Activated CD4-positive, alpha-beta T cell treated with anti-CD3 and anti-CD28 coated beads, Interleukin-2, amount 10 ng/mL, durations not matched to agents 24 days and 14 days (primary cell): ENCODE measurements at places on chromosomes 2 and 18. TPM values are rescaled to one million over a fixed set of nuclear protein-coding genes. Genes with fewer than 3 reads are reported as not detected.

GRCh38 chr18:68985172-68985820 is 187.4 kb downstream of the CCDC102B start:
- DNase-seq: no peak

- DNase-seq: no peak
Measured at GRCh38 chr2:175887776-175888175, 114.3 kb downstream of the LNPK start.

DNA sequence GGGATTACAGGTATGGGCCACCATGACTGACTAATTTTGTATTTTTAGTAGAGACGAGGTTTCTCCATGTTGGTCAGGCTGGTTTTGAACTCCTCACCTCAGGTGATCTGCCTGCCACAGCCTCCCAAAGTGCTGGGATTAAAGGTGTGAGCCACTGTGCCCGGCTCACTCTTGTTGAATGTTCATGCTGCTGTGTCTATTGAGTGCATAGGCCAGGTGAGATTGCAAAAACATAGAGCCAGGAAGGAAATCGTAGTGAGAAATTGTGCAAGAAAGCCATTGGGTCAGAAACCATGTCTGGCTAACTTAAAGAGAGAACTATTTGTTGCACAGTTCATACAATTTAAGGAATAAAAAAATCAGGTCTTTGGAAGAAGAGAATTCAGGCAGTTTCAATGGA is 45.5 kb upstream of the FZD5 start:
- DNase-seq: no peak

- no peak for DNase-seq
Measured at GRCh38 chr2:57674025-57674424, 372.6 kb upstream of the VRK2 start.

DNA sequence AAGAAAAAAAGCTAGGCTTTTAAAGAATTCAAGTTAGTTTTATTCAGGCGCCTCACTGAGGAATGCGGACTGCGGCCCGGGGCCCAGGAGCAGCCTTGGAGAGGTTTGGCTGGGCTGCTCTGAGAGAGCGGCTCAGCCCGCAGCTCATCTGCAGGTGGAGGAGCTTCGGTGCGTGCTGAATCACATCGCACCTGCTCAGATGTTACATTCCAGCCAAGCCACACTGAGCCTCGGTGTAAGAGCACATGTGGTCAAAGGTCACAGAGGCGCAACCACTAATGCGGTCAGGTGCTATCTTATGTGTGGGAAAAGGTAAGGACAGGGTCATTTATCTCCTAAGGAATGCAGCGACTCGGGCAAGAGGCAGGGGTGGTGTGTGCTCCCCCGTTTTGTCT is 17.1 kb upstream of the CNDP1 start:
- no peak for DNase-seq

DNA sequence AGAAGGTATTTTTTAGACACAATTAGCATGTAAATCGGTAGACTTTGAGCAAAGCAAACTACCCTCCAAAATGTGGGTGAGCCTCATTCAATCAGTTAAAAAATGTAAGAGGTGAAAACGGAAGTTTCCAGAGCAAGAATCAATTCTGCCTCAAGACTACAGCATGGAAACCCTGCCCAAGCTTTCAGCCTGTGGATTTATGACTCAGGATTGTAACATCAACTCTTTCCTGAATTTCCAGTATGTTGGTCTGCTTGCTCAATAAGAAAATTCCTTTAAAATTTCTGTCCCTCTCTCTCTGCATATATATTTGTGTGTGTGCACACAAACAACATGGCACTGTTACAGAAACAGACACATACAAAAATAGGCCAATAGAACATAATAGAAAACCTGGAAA is 228.6 kb upstream of the DOK6 start:
- no peak for DNase-seq

- DNase-seq: no peak
Measured at GRCh38 chr2:47457268-47457667, 54.3 kb downstream of the MSH2 start.

GRCh38 chr2:60172801-60173200 is 380.7 kb downstream of the BCL11A start:
- no peak for DNase-seq

DNA sequence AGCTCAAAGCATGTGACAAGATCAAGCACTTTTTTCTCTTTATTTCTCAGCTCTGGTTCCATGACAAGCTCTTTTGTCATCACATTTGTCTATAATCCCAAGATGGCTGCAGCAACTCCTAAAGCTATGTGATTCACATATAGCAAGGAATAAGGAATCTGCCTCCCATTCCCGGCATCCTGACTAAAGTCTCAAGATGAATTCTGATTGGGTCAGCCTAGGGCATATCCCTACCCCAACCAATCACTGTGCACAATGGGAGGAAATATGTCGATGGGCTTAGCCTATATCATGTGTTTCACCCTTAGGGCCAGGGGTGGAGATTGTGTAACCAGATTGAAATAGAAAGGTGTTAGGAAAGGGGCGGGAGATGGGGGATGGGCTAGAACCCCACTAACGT is 23.1 kb upstream of the COLEC12 start:
- DNase-seq: no peak

DNA sequence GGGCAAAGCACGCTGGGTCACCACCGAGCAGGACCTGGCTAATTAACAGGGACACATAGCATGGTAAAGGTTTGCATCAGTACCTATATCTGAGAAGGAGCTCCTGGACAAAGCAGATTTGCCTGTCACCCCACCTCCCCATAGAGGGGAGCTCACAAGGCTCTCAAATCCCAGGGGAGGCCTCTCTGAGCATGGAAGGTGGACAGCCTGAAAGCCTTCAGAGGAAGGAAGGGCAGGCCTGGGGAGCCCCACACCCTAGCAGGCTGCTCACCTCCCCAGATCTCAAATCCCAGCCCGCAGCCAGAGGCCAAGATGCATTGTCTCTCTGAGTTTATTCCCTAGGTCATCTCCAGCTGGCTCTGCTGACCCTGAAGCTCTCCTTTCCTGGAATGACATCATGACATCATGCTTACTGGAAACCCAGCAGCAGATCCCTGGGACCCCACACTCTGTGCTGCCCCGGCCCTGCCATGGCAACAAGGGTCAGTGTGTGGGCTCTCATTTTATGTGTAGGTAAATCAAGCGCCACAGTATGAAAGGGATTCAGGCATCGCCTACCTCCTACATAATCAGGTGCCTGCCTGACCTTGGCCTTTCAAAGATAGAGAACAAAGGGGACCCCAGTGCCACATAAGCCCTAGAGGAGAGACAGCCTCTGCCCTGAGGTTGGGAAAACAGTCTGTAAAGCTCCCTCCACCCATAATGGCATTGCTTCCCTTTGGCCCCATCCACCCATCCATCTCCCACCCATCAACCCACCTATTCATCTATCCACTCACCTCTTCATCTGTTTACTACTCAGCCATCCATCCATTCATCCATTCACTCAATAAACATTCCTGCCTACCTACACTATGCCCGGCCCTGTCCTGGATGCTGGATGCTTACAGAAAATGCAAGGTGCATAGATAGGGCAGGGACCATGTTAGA is 15.7 kb upstream of the TEX51 start:
- no peak for DNase-seq

- peak; percentile 63 for DNase-seq
Measured at GRCh38 chr2:40760071-40760666, 308.3 kb upstream of the SLC8A1 start.

GRCh38 chr2:237326266-237327171 is 87.4 kb downstream of the COL6A3 start:
- no peak for DNase-seq

- DNase-seq: no peak
Measured at GRCh38 chr2:96878171-96878570, 8.3 kb upstream of the SEMA4C start.

- DNase-seq: no peak
Measured at GRCh38 chr2:109407276-109408042, 206.3 kb downstream of the SEPTIN10 start.

Gene SLC16A14
- total RNA-seq: 4.0 and 5.1 TPM in 2 replicates

Gene SNX17
- 120 and 128 TPM in 2 replicates for total RNA-seq

Gene FMNL2
- 13.5 and 14.9 TPM in 2 replicates for total RNA-seq

Gene CD28
- total RNA-seq: 130 and 132 TPM in 2 replicates

Gene DYNAP
- total RNA-seq: not detected in 2 replicates

Gene MEMO1
- 64.0 and 65.8 TPM in 2 replicates for total RNA-seq

Gene CNDP1
- not detected in 2 replicates for total RNA-seq
